ENCODE measurements at places on chromosomes 11 and 22.
A peak's percentile ranks its signal among the peaks of the same experiment; 100 is the strongest.

GRCh38 chr22:43399338-43399979, 12.4 kb upstream of the MPPED1 start:
- DNase-seq: no peak

DNA sequence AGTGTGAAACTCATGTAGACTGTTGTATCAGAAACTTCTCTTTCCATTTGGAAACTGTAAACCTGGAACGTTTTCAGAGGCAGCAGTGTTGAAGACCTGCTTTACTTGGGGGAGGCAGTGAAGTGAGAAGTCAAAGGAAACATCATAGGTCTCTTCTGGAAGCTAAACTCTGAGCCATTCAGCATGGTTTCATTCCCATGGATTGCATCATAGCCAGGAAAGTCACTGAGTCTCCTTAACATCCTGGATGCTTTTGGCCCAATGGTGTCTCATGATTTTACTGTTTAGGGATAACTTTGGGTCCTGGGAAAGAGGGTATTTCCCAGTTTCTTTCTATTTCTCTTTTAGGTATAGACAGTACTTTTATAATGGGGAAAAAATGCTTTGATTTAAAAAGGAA, 153.2 kb upstream of the E2F8 start:
- no peak for DNase-seq

- DNase-seq: no peak
These were observed 22.8 kb upstream of the P2RY6 start for GRCh38 chr11:73249304-73249703.

- DNase-seq: no peak
These were observed 328.3 kb downstream of the TBC1D22A start for GRCh38 chr22:47090591-47091245.

DNA sequence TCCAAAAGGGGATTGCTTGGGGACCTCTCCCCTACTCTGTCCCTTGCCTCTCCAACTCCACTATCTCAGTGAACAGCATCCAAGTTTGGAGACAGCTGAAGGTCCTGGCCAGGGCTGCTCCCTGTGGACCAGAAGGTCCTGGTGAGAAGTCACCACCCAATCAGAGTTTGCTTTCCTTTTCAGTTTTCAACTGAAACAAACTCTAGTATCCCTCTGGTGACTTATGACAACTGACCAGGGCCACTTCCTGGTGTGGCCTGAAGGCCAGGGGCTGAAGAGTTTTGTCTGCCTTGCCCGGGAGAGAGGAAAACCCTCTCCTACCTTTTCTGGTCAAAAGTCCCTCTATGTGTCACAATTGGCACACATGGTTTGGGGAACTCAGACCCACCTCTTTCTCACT, 5.1 kb downstream of the JAML start:
- no peak for DNase-seq

GRCh38 chr11:33696411-33696810, 4.2 kb downstream of the C11orf91 start:
- no peak for DNase-seq

- DNase-seq: no peak
These were observed 575.5 kb downstream of the SOX6 start for GRCh38 chr11:15780837-15781236.

GRCh38 chr11:123628936-123629683, 25.3 kb downstream of the SCN3B start:
- peak; percentile 81 for DNase-seq

GRCh38 chr11:110711776-110712658, at the start of gene ARHGAP20:
ARHGAP20 (minus strand) TSS chr11:110712437; CDS start chr11:110712231, 206 bp downstream.
- peak; percentile 53 for DNase-seq

GRCh38 chr22:17370766-17371432, 1.6 kb downstream of the CECR2 start:
- no peak for DNase-seq

DNA sequence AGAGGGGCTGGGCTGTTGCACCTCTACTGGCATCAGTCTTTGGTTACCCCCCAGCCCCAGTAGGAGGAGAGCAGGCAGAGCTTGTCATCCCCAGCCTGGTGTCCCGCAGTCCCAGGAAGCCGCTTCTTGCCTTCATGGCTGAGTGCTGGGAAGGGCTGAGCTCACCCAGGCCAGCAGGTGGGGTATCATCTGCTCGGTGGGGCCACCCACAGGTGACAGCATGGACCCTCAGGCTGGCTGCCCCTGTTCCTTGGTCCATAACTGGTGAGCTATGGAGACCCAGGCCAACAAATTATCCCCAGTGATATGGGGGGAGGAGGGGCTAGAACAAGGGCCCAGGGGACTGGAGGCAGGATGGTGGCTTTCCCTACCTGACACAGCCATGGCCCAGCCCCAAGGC, 6.5 kb upstream of the RHOD start:
- DNase-seq: no peak

GRCh38 chr11:68948496-68948895, 32.3 kb downstream of the MRGPRD start:
- DNase-seq: no peak

DNA sequence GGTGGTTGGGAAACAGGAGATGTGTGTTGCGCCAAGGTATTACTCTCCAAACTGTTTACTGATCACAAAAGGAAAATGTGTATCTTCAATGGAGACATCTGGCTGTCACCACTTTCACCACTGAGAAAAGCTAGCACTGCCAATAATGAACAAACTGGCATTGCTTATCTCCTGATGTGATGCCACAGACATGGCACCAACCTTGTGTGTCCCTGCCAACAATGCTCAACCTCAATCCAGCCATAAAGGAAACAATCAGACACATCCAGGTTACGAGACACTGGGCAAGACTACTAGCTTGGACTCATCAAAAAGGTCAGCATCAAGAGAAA, 28.1 kb downstream of the GNB1L start:
- no peak for DNase-seq

GRCh38 chr22:47608421-47608820, 846.0 kb downstream of the TBC1D22A start:
- no peak for DNase-seq

- DNase-seq: no peak
These were observed 28.7 kb upstream of the YWHAH start for GRCh38 chr22:31915586-31915985.

- DNase-seq: no peak
These were observed 16.6 kb downstream of the TUG1 start for GRCh38 chr22:30985561-30986208.

DNA sequence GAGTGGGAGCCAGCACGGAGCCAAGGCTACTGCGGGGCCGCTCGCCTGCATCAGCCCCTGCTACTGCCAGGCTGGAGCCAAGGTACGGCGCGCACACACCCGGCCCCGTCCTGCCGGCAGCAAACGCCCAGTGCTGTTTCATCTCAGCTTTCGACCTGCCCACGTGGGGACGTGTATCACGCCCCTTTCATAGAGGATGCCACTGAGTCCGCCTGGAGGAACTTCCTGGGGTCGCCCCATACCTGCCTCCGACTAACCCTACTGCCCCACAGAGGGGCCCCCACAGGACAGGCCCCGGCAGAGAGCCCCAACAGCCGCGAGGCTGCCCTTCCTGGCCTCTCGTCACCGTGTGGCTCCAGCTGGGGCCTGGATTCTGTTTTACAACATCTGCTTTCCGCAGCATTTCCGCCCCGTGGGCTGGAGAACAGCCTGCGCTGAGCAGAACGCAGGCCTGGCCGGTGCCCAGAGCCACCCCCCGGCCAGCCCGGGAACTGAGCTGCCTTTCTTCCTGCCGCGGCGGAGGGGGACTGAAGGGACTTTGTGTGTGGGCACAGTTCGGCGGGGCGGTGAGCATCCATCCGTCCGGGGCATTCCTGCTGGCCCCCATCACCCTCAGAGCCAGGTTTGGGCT, 22.9 kb upstream of the ARHGAP8 start:
- peak; percentile 61 for DNase-seq

GRCh38 chr11:121550247-121551030, 97.7 kb upstream of the SORL1-AS1 start:
- DNase-seq: no peak

DNA sequence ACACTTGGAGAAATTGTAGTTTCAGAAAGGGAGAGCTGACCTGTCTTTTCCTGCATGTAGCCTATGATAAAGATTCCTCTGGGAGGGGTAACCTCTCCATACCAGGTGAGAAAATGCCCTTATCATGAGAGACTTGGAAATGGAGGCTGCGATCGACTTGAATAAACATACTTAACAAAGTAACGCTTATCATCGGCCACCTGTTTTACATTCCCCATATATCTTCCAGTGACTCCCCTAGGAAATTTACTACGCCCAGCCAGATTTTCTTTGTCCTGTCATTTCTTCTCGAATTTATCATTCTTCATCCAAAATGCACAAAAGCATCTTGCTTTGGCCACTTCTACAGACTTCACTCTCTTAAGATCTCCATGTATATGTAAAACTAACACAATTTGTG, 143.5 kb downstream of the CCDC81 start:
- no peak for DNase-seq

GRCh38 chr11:69378303-69379141, 84.6 kb downstream of the MYEOV start:
- DNase-seq: no peak

DNA sequence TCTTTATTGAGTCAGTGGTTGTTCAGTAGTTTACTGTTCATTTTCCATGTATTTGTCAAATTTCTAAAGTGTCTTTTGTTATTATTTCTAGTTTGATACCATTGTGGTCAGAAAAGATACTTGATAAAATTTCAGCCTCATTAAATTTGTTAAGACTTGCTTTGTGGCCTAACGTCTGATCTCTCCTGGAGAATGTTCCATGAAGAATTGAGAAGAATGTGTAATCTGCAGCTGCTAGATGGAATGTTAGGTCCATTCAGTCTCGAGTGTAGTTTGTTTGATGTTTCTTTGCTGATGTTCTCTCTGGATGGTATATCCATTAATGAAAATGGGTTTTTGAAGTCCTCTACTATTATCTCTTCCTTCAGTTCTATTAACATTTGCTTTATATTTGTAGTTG, 394.7 kb upstream of the ANO5 start:
- no peak for DNase-seq

All from heart right ventricle (tissue), 16 donors.